ENCODE measurements at places on chromosomes 7 and 10.

DNA sequence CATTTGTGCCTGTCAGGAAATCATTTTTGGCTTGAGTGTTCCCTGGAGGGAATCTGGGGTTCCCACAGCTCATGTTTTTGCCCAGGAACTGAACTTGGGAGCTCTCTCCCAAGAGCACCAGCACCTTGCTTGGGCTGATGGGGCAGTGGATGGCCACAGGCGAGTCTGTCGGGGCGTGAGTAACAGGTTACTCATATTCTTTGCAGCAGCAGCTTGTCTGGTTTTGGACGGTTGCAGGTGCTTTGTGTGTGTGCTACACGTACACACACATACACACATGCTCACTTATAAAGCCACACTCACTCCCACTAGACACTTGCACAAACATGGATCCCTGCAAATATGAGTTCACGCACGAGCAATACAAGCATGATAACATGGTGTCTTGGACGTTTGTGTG, 2.9 kb upstream of the PALD1 start:
- no peak for DNase-seq

- no peak for DNase-seq
These were observed 512 bp upstream of the VIM start for GRCh38 chr10:17227367-17228090.

DNA sequence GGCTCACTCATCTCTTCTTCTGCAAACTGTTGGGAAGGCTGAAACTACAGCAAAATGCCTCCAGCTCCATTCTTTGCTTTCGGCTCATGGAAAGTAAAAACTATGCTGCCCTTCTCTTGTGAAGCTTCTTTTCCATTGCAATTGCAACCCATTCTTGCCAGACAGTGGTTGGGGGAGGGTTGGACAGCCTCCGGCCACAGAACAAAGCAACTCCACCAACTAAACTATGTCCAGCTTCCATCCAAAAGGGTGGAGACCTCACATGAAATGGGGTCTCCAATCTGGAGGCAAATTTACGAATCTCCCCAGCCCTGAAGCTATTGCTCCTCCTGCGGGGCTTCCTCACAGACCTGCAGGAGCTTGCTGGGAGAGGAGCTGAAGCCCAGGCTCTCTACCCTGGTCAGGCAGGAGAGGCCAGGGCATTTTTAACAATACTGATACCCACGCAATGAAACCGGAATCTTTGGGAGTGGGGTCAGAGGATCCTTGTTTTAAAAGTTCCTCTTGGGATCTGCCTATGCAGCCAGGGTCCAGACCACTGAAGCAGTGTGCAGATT, 549 bp downstream of the GPNMB start:
- no peak for DNase-seq

DNA sequence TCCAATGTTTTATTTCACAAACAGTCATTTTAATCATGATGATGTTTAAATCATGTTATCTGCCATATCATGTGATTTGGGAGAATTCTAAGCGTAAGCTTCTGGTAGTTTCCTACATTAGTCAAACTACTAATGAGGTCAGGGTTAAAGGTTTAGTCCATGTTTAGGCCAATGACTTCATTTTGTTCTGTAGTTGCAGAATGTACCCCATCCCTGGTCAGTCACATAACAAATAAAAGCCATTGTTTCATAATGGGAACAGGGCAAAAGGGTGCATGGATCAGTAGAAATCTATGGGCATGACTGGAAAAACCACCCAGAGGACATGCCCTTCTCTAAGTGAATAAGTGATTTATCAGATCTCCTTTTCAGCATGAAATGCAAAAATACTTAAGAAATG, 138.4 kb upstream of the ABCB5 start:
- no peak for DNase-seq

DNA sequence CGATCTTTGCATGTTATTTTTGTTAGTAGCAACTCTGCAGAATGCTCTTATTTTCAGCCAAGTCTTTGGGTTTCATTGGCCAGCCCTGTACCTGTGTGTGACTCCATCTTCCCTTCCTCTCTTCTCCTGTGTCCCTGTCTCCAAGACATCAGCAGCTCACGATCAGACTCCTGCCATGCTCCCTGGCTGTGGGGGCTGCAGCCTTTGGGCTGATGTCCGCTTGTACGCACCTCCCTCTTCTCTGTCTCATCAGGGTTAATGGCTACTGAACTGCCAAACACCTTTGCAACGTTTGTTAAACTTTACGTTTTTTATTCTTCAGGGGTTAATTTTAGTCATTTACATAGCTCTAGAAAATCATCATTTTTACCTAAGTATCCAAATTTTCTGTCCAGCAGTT, 103.5 kb upstream of the RET start:
- no peak for DNase-seq

GRCh38 chr7:3950249-3950648, 649.2 kb downstream of the SDK1 start:
- no peak for DNase-seq

- no peak for DNase-seq
These were observed 26.3 kb downstream of the NPTX2 start for GRCh38 chr7:98643236-98643985.

DNA sequence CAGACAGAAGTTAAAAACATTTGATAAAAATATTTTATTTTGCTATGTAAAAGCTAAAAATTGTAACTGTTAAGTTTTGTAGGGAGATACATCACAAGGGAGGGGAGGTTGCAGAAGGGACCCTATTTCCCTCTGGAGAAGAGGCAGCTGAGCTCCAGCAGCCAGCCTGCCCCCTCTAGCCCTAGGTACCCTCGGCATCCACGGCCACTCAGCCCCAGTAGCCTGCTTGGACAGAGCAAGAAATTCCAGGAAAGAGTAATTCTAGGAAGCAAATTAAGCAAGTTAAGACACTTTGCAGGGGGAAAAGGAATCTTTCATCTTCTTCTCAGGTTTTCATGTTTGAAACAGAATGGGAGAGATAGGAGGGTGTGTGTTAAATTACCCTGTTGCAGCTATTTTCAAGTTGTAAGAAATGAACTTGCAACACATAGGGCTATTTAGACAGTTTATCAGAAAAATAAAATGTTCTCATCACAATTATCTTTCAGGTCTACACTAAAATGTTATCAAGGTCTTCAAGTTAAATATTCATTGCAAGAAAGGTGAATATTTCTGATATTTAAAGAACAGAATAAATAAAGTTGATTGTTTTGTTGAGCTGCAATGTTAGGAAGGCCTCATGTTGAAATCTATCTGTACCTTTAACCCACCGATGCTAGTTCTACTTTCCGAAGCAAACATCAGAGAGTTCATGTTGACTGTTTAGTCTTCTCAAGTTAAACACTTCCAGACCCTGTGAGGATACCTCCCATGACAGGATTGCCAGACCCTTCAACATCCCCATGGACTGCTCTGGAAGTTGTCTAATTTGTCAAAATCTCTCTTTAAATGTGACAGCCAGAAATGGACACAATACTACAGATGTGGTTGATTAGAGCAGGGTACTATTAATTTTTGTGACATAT, 5.5 kb downstream of the SGCE start:
- no peak for DNase-seq

All from T-helper 9 cell (primary cell).